ENCODE measurements at places on chromosomes 1 and 21.
A peak's percentile ranks its signal among the peaks of the same experiment; 100 is the strongest.

DNA sequence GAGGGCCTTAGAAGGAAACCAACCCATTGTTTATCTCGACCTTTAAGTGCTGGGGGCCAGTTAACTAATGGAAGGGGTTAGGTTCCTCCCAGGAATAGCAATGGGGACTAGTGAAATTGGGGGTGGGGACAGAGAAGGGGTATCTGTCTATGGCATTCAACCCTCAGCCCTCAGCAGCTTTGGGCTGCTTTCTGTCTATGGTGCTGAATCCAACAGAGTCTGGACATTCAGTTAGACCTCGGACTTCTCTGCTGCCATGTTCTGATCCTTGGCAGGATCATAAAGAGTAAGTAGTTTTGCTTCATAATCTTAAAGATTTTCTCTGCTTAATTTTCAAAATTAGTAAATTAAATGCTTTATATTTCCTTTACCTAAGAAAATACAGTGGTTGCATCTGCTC is 2.6 kb upstream of the EPHA10 start:
- DNase-seq: no peak

GRCh38 chr1:243312952-243313634 is 57.3 kb downstream of the SDCCAG8 start:
- DNase-seq: no peak

DNA sequence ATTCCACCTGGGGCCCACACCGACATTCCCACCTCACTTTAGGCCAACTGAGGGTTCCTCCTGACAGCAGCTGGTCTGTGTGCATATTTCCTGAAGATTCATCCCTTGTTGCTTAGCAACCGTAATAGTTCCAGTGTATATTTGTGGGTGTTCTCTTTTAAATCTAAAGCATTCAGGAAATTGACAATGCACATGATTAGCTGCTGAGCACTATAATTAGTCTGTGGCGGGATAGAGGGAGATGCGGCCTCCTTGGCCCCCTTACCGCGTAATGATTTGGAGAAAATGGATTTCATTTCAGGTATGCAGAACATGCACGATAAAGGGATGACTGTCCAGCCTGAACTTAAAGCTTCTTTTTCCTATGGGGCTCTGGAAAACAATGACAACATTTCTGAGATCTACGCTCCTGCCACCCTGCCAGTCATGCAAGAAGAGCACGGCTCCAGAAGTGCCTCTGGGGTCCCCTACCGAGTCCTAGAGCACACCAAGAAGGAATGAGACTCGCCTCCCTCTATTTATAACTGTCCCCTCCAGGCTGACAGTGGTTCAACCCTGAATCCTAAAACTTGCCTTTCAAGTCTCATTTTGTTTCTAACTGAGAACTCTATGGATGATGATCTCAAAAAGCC is 33.8 kb upstream of the RCAN3 start:
- DNase-seq: no peak

- DNase-seq: no peak
These were observed 56.3 kb upstream of the ADAMTS5 start for GRCh38 chr21:27023186-27023585.

DNA sequence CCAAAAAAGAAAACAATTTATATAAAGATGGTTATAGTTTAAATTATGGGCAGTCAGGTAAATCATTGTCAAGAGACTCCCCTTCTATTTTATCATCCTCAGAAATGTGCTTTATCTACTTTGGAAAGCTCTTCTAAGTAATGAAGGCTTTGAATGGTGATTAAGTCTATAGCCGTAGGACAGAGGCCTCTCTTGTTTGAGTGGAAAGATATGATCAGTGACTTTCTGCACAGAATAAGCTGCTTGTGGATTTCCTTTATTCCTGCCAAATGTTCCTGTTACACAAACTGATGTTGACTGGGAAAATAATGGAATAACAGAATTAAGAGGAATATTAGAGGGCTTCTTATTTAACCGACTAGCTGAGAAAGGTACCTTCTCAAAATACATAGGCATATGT is 174.6 kb upstream of the IVNS1ABP start:
- no peak for DNase-seq

- DNase-seq: no peak
These were observed 179.8 kb upstream of the GALNT2 start for GRCh38 chr1:229887043-229887822.

- DNase-seq: no peak
These were observed 30.6 kb downstream of the ZC3H11B start for GRCh38 chr1:219582296-219582695.

DNA sequence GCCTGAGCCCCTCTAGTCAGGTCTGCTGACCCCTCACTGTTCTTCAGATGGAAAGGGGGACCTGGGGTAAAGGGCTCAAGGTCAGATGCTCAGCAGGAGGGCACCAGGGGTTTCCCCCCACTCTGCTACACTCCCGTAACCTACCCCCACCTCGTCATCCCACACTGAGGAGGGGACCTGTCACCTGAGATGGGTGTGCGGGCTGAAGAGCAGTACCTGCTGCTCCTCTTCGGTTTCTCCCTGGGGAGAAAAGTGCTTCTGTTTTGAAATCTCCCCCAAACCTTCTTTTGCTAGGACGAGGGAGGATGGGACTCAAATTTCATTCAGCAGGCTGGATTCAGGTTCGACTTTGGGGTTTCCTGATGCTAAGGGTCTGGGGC is 65.2 kb downstream of the SYT2 start:
- no peak for DNase-seq

DNA sequence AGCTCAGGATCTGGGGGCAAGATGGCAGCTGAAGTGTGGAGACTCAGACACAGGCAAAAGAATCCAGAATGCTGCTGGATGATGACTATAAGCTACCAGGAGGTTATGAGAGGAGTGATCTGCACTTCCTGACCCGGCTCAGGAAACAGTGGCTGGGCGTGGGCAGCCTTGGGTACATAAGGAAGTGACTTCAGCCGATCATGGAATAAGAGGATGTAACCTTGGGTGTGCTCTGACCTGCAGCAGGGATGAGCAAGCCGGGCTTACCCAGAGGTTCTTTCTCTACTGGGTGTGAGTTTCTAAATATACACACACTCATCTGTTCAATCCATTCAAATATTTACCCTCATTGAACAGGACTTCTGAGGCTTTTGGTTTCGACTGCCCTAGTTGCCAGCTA is 62.7 kb downstream of the CD34 start:
- peak; percentile 67 for DNase-seq

DNA sequence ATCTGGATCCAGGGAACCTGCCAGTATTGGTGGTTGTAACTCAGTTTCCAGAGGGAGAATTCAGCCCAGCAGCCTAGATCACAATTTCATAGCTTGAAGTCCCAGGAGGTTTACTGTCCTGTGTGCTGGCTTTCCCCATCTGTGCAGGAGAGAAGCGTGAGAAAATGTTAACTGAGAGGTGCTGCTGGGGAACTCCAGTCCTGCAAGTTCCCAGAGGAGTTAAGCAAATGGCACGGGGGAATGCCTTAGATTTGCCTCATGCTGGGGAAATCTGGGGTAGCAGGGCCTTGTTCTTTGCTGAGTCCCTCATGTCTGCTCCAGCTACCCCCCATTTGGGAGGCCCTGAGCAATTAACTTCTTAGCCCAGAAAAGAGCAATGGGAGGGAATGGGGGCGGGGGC is 25.1 kb upstream of the SLAMF6 start:
- no peak for DNase-seq

GRCh38 chr1:3943806-3944577 is 43.9 kb upstream of the C1orf174 start:
- DNase-seq: no peak

- DNase-seq: no peak
These were observed 312.0 kb upstream of the DUSP10 start for GRCh38 chr1:222053790-222054294.

DNA sequence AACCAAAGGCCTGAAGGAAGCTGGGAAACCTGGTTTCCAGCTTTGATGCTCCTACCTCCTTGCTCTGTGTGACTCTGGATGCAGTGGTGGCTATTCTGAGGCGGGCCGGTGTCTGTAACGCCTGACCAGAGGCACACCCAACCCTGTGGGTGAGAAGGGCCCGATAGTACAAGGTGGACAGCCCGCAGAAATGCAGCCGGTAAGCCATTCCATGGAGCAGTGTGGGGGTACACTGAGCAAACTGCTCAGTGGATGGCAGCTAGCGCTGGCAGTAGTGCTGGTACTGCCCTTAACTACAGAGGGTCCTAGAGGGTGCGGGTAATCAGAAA is 36.0 kb downstream of the AHDC1 start:
- DNase-seq: no peak

- no peak for DNase-seq
These were observed 467.3 kb upstream of the RGS18 start for GRCh38 chr1:191690931-191691330.

DNA sequence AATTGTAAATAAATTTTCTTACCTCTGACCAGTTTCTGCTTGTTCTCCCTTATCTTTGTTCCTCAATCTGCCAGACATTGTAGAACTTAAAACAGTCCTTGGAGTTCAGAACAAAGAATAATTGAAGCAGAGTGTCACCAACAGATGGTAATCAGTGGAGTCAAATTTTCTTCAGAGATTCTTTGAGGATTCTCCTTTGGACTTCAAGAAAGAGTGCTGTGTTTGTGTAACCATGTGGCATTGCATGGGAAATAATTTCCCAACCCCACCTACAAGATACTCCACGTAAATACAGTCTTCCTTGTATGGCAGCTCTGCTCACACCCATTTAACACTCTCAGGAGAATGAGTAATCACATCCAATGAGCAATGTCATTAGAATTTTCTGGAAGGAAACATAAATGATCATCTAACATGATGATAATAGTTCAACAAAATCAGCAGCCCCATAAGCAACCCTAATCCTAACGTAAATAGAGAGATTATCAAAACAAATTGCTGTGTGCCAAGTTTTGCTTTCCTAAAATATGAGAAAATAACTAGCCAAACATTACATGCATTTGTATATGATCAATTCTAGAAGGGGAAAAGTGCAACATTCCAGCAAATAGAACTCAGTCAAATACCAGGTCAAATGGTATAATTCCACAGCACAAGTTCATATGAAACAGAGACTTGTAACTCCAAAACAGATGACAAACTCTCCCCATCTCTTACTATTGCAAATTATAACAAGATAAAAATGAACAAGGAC is 6.9 kb upstream of the DENND1B start:
- no peak for DNase-seq

GRCh38 chr21:31873696-31874599 is 1.1 kb downstream of the HUNK start:
- peak; percentile 25 for DNase-seq

- no peak for DNase-seq
These were observed 7.6 kb downstream of the LRRC8B start for GRCh38 chr1:89532228-89532627.

DNA sequence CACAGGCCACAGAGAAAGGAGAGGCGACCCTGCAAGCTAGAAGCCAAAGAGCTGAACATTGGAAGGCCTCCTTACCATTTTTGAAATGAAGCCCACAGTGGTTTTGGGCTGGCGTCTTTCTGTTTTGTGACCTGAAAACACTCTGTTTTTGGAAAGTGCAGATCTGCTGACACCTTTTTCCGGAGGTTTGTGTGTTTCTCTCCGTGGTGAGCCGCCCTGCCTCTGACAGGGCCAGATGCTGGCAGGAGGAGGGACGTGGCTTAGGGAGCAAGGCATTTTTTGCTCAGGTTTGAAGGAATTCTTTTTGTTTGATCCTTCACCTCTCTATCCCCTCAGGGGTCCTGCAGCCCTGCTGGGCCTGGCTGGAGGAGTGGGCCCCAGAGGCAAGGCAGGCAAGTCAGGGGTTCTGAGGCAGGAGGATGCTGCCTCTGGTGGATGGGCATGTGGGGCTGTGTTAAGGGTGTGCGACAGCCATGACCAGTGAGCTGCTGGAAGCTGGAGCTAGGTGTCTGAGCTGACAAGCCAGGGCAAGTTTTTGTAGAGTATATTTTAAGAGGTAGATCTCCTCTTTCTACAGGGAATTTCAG is 133.8 kb downstream of the CAMTA1 start:
- peak; percentile 26 for DNase-seq

GRCh38 chr1:222852326-222852725 is 37.5 kb downstream of the DISP1 start:
- no peak for DNase-seq

DNA sequence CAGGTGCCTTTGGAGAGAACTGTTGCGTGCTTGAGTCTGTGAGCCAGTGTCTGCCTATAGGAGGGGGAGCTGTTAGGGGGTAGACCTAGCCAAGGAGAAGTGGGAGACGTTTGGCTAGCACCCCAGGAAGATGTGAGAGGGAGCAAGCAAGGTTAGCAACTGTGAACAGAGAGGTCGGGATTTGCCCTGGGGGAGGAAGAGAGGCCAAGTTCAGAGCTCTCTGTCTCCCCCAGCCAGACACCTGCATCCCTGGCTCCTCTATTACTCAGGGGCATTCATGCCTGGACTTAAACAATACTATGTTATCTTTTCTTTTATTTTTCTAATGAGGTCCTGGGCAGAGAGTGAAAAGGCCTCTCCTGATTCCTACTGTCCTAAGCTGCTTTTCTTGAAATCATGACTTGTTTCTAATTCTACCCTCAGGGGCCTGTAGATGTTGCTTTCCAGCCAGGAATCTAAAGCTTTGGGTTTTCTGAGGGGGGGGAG is 2.4 kb downstream of the BTG2 start:
- DNase-seq: no peak

DNA sequence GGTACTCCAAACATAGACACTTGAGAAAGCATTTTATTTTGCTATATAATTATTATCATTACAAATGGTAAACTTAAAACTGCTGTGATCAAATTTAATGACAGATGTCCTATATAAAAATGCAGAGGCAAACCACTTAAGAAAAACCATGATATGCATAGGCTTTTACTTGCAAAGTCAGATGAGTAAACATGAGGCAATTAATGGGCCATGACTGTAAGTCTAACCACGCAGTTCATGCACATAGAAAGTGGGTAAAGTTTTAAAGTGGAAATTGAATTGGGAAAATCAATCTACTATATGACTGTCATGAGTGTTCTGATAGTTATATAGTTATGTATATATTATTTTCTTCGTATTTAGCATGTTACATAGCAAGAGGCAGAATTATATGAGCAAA is 219.2 kb downstream of the PTPRC start:
- DNase-seq: no peak

DNA sequence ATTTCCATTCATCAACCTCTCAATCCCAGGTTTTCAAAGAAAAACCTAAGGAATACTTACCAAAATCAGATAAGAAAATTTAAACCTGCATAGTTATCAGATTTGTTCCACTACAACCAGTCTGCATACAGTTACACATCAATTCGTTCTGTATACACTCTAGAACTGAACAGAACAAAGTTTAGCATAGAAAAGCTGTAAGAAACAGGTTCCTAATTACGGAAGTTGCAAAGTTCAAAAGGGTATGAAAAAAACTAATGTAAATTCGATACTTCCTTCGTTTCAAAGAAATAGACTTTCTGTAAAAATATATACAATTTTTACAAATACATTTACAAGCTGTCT is 3.1 kb downstream of the MCL1 start:
- DNase-seq: no peak

GRCh38 chr1:29698033-29698432 is 461.7 kb downstream of the PTPRU start:
- no peak for DNase-seq

- DNase-seq: peak; percentile 95
These were observed 98.9 kb upstream of the SLC44A3 start for GRCh38 chr1:94721240-94721639.

- DNase-seq: no peak
These were observed 117.3 kb downstream of the MAB21L3 start for GRCh38 chr1:116228511-116228910.

- no peak for DNase-seq
These were observed 5.5 kb downstream of the NKAIN1 start for GRCh38 chr1:31234123-31234708.

GRCh38 chr1:39086386-39086785 is 60.2 kb downstream of the NDUFS5 start:
- peak; percentile 49 for DNase-seq

- DNase-seq: no peak
These were observed 2.7 kb upstream of the CLDN19 start for GRCh38 chr1:42742617-42743316.

GRCh38 chr1:8083739-8084484 is 57.8 kb upstream of the ERRFI1 start:
- DNase-seq: no peak
